Breast epithelium (tissue), 4 donors: ENCODE measurements at places on chromosomes 6 and 20. TPM values are rescaled to one million over a fixed set of nuclear protein-coding genes. Genes with fewer than 3 reads are reported as not detected.

TCP11 gene
- total RNA-seq, result 0.32 TPM

HLA-DQA1 gene
- total RNA-seq, result 1.6 TPM

- H3K4me1 ChIP-seq, result no peaks in the 10 kb centered on the region
- no peak for DNase-seq
- H3K27ac ChIP-seq, result no peak overlapping the region
- no peaks in the 10 kb centered on the region for H3K27me3 ChIP-seq
- no peaks in the 10 kb centered on the region for H3K36me3 ChIP-seq
- H3K4me3 ChIP-seq, result no peak overlapping the region
Observed at GRCh38 chr20:10315138-10315537, 96.5 kb downstream of the SNAP25 start.

DNA sequence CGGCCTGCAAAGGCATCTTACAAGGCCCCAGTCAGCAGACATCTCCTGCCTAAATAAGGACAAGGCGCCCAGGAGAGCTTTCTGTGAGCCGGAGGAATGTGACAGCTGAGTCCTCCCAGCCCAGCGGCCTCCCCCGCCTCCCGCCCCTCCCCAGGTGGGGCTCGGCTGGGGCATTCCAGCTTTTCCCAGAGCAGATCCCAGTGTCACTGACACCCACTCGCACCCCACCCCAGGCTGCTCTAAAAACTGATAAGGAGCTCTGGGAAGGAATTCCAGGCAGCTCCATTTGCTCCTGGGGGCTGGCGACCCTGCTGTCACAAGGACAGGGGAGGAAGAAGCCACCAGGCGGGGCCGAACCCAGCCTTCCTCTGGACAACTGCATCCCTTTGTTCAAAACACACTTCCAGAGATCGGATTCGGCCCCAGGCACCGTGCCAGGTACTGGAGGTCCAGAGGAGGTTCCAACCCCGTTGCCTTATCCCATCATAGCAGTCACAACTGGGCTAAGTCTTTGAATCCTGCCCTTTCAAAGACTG is 49.7 kb downstream of the JPH2 start:
- peak overlapping the region; percentile 80 for H3K27ac ChIP-seq
- no peak overlapping the region for H3K4me3 ChIP-seq
- H3K27me3 ChIP-seq, result peaks cover 6% of the 10 kb centered on the region
- DNase-seq, result no peak
- H3K4me1 ChIP-seq, result no peaks in the 10 kb centered on the region

- no peak overlapping the region for H3K4me3 ChIP-seq
- no peak for DNase-seq
- no peaks in the 10 kb centered on the region for H3K27me3 ChIP-seq
Observed at GRCh38 chr20:9035126-9035525, 33.8 kb upstream of the PLCB4 start.

GRCh38 chr6:170294813-170295509 is 4.1 kb upstream of the DLL1 start:
- H3K27ac ChIP-seq, result no peak overlapping the region
- peak overlapping the region; percentile 41 for H3K4me3 ChIP-seq
- H3K27me3 ChIP-seq, result peaks cover 30% of the 10 kb centered on the region
- no peaks in the 10 kb centered on the region for H3K36me3 ChIP-seq
- peaks cover 11% of the 10 kb centered on the region for H3K4me1 ChIP-seq
- DNase-seq, result no peak
